ENCODE measurements at places on chromosomes 12 and 14. TPM values are rescaled to one million over a fixed set of nuclear protein-coding genes. Genes with fewer than 3 reads are reported as not detected.

DNA sequence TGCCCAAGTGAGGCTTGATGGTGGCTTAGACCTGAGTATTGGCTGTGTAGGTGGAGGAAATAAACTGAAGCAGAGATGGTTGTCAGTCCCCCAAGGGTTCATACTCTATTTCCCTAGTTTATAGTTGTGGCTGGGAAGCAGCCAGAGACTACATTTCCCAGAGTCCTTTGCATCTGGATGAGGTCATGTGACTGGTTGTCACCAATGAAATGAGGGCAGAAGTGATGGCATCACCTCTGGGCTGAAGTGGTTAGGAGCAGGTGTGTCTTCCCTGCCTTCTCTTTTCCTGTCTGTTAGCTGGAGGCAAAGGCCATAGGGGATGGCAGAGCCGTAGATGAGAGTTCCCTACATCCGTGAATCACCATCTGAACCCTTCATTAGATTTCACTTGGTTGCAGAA, 16.3 kb upstream of the NOS1 start:
- no peak overlapping the region for H3K27ac ChIP-seq
- no peak overlapping the region for H3K4me3 ChIP-seq
- H3K4me1 ChIP-seq = no peaks in the 10 kb centered on the region
- H3K27me3 ChIP-seq = no peaks in the 10 kb centered on the region
- no peak for DNase-seq
- no peaks in the 10 kb centered on the region for H3K36me3 ChIP-seq

DNA sequence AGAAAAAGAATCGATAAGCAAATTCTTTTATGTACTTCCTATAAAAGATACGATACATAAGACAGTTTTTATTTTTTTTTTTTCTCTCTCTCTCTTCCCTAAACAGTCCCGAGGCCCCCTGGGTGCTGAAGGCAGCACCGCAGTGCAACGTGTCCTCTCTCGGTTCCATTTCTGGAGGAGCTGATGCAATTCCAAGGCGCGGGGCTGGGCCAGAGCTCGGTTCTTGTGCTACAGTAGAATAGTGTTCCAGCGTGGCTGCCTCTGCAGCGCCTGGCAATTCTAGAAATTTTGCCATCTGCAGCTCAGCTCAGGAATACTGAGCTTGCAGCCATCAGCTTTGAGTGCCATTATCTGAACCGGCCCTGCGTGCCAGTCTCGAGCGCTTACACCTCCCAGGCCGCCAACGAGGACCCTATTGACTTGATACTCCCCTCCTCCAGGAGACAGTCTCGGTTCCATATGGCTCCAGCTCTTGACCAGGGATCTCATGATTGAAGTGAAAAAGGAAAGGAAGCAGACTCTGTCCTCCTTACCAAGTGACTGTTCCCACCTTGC, 630 bp downstream of the ALDH1L2 start:
- H3K36me3 ChIP-seq = no peaks in the 10 kb centered on the region
- H3K27me3 ChIP-seq = no peaks in the 10 kb centered on the region
- H3K4me3 ChIP-seq = peak overlapping the region; percentile 86
- peak overlapping the region; percentile 71 for H3K27ac ChIP-seq
- H3K4me1 ChIP-seq = no peaks in the 10 kb centered on the region

The ALG10 gene
- total RNA-seq = 5.1 TPM

DNA sequence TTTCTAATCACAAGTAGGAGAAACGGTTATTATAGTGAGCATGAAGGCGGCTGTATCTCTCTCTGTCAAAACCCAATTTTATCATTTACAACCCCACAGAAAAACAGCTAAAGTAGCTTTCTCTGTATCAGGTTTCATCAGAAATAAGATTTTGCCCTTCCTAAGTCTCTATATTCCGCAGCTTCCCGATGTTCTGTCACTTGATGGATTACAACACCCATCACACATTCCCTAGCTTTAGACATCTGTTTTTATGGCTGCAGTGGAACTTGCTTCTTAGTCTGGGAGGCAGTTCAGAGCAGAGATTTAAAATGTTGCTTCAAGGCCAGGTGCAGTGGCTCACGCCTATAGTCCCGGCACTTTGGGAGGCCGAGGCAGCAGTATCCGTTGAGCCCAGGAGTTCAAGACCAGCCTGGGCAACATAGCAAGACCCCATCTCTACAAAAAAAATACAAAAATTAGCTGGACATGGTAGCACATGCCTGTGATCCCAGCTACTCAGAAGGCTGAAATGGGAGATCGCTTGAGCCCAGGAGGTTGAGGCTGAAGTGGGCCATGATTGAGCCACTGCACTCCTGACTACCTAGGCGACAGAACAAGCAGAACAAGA, 27.6 kb upstream of the FOXN3 start:
- H3K4me1 ChIP-seq = peaks cover 20% of the 10 kb centered on the region
- no peak overlapping the region for H3K4me3 ChIP-seq
- H3K36me3 ChIP-seq = no peaks in the 10 kb centered on the region
- H3K27ac ChIP-seq = no peak overlapping the region
- no peak for DNase-seq

- no peak overlapping the region for H3K27ac ChIP-seq
- no peak for DNase-seq
- no peaks in the 10 kb centered on the region for H3K4me1 ChIP-seq
- H3K4me3 ChIP-seq = no peak overlapping the region
- H3K36me3 ChIP-seq = no peaks in the 10 kb centered on the region
- no peaks in the 10 kb centered on the region for H3K27me3 ChIP-seq
These were observed 1156.3 kb upstream of the SEL1L start for GRCh38 chr14:82689948-82690347.

- H3K4me3 ChIP-seq = no peak overlapping the region
- DNase-seq = no peak
- H3K4me1 ChIP-seq = peaks cover 17% of the 10 kb centered on the region
- no peaks in the 10 kb centered on the region for H3K36me3 ChIP-seq
- no peak overlapping the region for H3K27ac ChIP-seq
- H3K27me3 ChIP-seq = no peaks in the 10 kb centered on the region
These were observed 9.1 kb upstream of the RPAP3 start for GRCh38 chr12:47714826-47715386.

DNA sequence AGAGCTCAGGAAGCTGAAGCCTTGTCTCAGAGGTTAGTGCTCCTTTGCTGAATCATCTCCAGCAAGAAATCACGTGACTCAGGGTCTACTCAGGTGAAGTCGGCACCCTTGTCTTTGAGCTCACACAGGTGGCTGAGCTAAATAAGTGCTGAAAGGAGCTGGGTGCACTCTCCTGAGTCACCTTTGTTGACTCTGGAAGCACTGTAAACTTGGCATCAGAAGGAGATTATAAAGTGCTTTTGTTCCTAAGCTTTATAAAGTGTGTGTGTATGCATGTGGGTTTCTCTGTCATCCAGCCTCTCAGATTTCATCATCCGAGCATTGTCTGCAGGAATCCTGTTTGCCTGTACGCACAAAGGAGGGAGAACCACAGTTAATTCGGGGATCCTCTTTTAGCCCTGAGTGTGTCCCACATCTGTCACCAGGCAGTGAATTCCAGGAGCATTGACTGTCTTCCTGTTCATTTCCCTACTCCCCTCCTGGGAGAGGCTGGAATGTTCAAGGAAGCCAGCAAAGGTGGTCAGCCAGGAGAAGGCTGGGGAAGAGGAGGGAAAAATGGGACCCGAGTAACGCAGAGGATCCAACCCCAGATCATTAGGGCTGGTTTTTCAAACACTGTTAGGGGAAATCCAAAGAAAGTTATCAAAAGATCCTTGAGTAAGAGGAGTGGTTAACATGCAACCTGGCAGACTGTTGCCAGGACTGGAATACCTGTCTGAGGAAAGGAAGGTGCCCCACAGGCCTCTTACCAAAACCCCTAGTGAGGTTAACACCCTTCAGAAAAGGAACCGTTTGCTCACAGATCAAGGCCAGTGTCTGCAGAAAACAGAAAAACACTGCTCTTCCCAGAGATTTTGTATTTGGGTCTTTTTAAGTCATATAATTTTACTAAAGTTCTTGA, 157.5 kb upstream of the HIF1A start:
- peaks cover 5% of the 10 kb centered on the region for H3K4me1 ChIP-seq
- no peaks in the 10 kb centered on the region for H3K27me3 ChIP-seq
- no peaks in the 10 kb centered on the region for H3K36me3 ChIP-seq
- no peak for DNase-seq
- no peak overlapping the region for H3K4me3 ChIP-seq
- H3K27ac ChIP-seq = no peak overlapping the region

GRCh38 chr12:62813031-62813829, 121.7 kb downstream of the PPM1H start:
- H3K27me3 ChIP-seq = no peaks in the 10 kb centered on the region
- DNase-seq = peak; percentile 9
- no peaks in the 10 kb centered on the region for H3K36me3 ChIP-seq
- H3K4me3 ChIP-seq = peak overlapping the region; percentile 60
- peaks cover 3% of the 10 kb centered on the region for H3K4me1 ChIP-seq

GRCh38 chr12:26746121-26746714, 86.8 kb downstream of the ITPR2 start:
- no peak overlapping the region for H3K4me3 ChIP-seq
- no peaks in the 10 kb centered on the region for H3K27me3 ChIP-seq
- no peak for DNase-seq
- no peaks in the 10 kb centered on the region for H3K36me3 ChIP-seq

DNA sequence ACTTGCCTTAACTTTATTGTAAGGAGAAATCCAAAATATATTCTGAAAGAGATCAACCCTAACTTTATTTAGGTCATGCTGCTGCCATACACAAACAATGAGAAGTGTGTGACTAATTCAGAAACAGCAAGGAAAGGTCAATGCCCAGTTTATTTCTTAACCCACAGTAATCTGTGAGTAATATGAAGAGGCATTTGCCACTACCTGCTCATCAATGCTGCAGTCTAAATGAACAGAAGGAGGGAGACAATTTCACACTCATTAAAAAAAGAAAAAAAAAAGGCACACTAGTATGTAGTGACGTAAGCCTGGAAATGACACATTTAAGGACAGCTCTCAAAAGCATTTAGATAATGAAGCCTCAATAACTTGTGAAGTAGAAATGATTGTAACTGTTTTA, 90.5 kb upstream of the FOXN3 start:
- no peaks in the 10 kb centered on the region for H3K4me1 ChIP-seq
- no peak overlapping the region for H3K27ac ChIP-seq
- H3K4me3 ChIP-seq = no peak overlapping the region
- no peaks in the 10 kb centered on the region for H3K36me3 ChIP-seq
- DNase-seq = no peak

The GLIPR1L1 gene
- not detected for total RNA-seq

The SLC10A1 gene
- total RNA-seq = not detected

The LBHD2 gene
- total RNA-seq = not detected

The HOTAIR gene
- total RNA-seq = not detected

DNA sequence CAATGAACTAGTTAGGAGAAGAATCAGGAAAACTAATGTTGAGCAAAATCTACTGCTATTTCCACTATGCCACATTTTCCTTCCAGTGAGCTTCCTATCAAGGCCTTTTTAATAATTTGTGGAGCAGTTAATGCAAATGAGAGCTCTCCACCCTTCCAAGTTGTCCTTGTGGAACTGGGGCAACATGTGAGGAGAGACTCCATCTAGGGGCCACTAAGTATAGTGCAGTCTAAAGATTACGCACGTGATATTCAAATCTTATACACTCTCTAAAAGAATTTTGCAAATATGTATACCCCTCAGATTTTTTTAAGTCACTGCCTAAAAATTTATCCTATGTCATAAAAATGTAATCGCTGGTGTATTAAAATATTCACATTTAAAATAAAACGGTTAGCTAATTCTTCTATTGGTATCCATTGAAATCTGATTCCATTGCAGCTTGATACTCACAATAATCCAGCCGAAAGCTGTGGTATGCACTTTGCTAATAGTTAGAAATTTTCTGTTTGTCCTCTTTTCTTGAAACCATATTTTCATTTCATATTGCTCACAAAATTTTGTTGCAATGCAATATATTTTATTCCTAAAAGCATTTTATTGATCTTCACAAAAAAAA, 100.1 kb downstream of the PAH start:
- no peak overlapping the region for H3K4me3 ChIP-seq
- no peaks in the 10 kb centered on the region for H3K4me1 ChIP-seq
- no peaks in the 10 kb centered on the region for H3K27me3 ChIP-seq
- DNase-seq = no peak
- H3K27ac ChIP-seq = no peak overlapping the region
- H3K36me3 ChIP-seq = no peaks in the 10 kb centered on the region

DNA sequence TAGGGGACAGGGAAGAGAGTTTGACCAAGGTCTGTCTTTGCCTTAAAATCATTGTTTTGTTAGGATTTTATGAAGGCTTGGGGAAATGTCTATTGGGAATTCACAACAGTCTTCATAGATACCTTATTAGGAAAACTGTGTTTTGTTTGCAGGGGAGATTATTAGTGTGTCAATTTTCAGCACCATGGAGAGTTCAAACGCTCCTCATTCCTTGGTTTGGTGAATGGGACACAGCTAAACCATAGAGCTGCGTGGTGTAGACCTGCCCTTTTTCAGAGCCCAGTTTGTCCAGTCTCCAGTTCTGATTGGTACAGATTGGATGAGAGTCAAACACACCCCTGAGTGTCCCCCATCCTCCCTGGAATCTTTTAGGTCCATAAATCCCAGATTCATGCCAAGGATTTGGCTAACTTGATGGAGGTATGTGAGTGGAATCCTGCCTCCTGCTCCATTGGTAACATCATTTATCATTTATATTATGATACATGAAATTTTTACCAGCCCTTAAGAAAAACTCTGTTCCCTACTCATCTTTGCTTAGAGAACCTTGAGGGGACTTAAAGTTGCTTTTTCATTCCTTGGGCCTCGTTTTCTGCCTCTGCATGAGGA, 12.0 kb downstream of the NGDN start:
- H3K27ac ChIP-seq = no peak overlapping the region

DNA sequence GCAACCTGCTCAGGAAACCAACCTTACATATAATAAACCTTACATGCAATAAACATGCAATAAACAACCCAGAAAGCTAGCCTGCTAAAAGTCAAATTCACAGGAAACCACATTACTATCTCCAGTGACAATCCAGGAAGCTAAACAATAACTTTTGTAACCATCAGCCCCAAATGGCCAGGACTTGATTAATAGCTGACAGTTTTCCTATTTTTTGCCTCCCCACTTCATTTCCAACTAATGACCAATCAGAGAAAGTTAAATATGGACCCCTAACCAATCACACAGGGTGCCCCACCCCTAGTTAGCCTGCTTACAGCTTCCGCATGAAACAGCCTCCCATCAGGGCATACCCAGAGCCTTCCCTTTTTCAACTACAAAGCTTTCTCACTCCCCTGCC, 152.2 kb upstream of the LMNTD1 start:
- no peaks in the 10 kb centered on the region for H3K4me1 ChIP-seq
- no peaks in the 10 kb centered on the region for H3K27me3 ChIP-seq
- H3K36me3 ChIP-seq = no peaks in the 10 kb centered on the region
- no peak for DNase-seq
- no peak overlapping the region for H3K27ac ChIP-seq

DNA sequence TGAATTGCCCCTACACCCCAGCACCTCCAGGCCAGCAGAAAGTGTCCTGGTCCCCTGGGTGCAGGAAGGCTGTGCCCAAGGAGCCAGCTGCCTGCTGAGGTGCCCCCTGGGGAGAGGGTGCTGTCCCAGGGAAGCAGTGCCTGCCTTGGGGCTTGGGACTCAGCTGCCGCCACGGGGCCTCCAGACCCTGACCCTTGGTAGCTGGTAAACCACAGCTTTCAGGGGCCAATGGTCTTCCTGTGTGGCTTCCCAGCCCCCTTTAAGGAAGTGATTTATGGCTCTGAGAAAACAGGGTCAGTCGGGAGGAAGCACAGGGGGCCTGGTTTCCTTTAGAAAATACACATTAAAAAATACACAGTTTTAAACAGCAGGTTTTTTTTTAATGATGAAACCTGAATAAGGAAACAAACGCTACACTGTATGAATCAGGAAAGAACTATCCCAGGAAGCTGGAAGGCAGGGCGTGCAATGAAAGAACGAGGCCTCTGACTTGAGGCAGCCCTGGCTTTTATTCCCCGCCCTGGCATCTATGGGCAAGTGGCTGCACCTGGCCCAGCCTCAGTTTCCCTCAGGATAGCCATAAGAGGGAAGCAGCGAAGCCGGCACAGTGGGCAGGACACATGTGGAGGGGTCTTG, 40.6 kb upstream of the EML1 start:
- DNase-seq = no peak
- H3K4me3 ChIP-seq = no peak overlapping the region
- no peaks in the 10 kb centered on the region for H3K36me3 ChIP-seq
- H3K27me3 ChIP-seq = no peaks in the 10 kb centered on the region
- H3K4me1 ChIP-seq = peaks cover 68% of the 10 kb centered on the region

All from thoracic aorta (tissue), 2 donors.